Stimulated activated CD8-positive, alpha-beta memory T cell treated with anti-CD3 and anti-CD28 coated beads, Interleukin-2, amount 100 ng/mL, for 48 hours (primary cell): ENCODE measurements at places on chromosomes 7 and 10.

DNA sequence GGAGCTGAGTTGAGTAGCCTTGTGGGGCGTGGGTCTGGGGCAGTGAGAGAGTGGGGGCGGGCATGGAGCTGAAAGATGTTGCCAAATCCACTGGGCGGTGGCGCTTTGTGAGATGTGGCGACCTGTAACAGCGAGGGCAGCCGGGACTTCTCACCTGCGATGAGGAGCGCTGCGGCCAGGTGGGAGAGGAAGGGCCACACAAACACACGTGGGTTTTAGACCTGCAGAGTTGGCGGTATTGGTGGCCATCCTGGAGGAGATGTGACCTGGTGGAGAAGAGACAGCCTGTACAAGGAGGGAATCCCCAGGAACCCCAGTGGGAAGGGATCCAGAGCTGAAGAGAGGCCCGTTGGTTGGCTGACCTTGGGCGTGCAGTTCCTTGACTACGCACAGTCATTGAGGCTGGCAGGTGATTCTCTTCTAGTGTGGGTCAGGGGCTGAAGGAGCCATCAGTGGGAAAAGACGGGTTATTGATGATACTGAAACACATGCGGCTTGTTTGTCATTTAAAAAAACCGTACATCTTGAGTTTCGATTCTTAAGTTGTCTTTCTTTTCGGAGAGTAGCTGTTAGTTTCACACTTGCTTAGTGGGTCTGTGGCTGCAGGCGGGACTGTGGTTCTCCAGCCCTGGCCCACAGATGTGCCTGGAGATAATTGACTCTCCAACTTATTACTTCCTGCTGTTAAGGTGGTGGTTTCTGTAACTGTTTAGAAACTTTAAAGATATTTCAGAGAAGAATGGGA is 2.4 kb downstream of the CHST12 start:
- peak; percentile 55 for DNase-seq

- DNase-seq, result no peak
Observed at GRCh38 chr10:12949248-12949647, 52.3 kb downstream of the CCDC3 start.

- no peak for DNase-seq
Observed at GRCh38 chr10:101071267-101071884, 9.6 kb downstream of the KAZALD1 start.

- no peak for DNase-seq
Observed at GRCh38 chr7:128168667-128169210, 72.3 kb upstream of the LEP start.

DNA sequence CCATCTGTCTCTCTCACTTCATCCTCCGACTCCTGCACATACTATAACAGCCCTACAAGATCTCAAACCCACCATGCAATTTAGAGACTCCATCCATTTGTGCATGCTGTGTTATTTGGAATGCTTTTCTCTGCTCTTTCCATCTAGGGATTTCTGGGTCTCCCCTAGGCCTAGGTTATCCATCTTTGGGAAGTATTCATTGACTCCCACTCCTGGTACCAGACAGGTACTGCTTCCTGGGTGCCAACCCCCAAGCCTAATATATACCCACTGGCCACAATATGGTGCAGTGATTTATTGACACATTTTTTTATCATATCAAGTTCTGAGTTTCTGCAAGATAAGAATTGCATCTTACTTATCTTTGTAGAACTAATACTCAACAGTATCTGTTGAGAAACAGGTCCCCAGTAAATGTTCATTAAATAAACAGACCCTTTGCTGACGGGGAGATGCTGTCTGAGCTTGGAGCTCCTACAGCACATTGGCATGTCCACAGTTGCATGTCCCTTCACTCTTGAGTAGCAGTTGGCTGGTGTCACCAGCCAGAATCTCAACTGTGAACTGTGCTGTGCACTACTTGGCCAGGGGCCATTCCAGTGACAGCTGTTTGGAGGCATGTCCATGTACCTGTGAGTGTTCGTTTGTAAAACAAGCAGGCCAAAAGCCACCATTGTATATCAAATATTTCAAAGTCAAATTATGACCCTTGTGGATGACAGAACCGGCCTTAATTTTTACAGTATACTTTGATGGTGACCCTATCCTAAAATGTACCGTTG is 223.3 kb upstream of the NFE2L3 start:
- DNase-seq, result no peak
